ENCODE measurements at places on chromosomes 16 and 17.

DNA sequence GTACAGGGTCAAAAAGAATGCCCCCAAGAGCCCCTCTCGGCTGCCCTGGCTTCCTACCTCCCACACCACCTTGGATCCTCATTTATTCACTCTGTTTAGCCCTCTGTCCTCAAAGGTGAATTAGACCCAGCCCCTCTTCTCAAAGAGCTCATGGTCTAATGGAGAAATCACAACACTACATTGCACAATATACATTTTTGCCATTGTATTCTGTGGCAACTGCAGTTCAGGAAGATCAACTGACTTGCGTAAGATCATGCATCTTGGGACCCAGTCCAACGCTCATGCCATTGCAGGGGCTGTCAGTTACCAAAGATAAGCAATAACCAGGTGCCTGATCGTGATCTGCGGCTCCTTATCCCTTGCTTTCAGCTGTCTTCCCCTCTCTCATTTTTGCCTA lies 1.4 kb downstream of the KRT38 start:
- DNase-seq = peak; percentile 25

DNA sequence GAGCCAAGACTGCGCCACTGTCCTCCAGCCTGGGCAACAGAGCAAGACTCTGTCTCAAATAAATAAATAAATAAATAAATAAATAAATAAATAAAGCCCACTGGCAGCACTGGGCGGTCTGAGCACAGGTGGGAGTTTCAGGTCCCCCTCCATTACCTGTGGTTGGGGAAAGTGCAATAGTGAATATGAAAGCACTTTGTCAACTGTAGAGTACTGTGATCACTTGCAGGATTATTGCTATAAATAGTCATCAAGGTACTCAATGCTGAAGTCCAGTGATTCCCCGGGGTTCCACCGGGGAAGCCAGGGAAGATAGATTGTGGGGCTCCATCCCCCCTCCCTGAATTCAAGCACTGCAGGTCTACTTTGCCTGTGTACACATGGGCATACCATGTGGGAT lies 42.7 kb upstream of the CPNE2 start:
- DNase-seq = no peak

GRCh38 chr16:82955741-82956348 lies 329.1 kb downstream of the CDH13 start:
- DNase-seq = no peak

DNA sequence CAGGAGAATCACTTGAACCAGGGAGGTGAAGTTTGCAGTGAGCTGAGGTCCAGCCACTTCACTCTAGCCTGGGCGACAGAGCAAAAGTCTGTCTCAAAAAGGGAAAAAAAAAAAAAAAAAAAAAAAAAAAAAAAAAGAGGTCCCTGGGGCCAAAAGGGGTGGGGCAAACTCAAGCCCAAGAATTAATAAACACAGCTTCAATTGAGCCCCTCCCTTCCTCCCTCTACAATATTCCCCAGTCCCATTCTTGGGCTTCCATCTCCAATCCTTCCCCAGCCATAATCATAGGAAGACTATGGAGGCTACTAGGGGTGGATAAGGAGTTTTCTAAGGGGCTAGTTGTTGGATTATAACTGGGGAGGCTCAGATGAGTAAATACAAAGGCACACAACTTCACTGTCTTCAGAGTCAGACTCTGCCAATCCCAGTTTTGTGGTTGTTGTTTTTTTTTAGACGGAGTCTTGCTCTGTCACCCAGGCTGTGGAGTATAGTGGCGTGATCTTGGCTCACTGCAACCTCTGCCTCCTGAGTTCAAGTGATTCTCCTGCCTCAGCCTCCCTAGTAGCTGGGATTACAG lies 9.5 kb downstream of the CAVIN1 start:
- no peak for DNase-seq

- DNase-seq = no peak
Observed at GRCh38 chr17:72099919-72100318, 20.9 kb upstream of the SOX9 start.

DNA sequence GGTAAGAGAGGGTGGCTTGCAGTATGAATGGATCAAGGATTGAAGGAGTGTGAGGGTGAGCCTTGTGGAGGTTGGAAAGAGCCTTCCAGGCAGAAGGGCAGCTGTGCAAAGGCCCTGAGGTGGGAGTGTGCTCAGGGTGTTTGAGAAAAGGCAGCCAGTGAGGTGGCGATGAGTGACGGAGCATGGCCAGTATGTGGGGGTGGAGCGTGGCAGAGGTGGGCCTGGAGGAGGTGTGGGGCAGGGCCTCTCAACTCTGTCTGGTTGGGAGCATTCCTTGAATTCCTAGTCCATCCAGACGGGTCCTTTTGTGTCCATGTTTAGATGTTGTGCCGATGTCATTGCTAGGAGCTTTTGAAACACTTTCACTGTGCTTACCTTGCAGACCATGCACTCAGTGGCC lies 51.3 kb downstream of the EPN2 start:
- DNase-seq = no peak

DNA sequence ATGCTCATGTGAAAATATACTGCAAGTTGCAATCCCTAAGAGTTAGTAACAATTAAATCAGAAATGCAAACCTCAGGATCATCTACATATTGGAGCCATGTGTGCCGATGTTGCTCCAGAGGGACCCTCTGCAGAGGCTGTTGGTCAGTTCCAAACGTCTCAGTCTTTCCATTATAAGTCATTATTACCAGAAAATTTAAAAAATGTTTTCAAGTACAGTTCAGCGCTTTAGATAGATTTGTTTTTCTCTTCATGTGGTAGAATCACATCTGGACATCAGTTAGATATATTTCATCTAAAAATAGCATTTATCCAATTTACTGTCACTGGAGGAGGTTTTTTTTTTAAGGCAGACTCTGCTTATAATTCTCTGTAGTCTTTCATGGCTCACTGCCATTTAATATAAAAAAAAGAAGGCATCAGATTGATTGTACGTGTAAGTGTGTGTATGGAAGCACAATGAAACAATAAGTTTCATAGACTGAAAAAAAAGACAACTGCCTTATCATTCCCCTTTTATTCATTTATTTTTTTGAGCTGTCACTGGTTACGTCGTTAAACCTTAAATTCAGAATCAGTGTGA lies 46.1 kb upstream of the MARCHF10 start:
- DNase-seq = peak; percentile 52

- peak; percentile 73 for DNase-seq
Observed at GRCh38 chr17:75872434-75873351, 5.7 kb downstream of the TRIM47 start.

DNA sequence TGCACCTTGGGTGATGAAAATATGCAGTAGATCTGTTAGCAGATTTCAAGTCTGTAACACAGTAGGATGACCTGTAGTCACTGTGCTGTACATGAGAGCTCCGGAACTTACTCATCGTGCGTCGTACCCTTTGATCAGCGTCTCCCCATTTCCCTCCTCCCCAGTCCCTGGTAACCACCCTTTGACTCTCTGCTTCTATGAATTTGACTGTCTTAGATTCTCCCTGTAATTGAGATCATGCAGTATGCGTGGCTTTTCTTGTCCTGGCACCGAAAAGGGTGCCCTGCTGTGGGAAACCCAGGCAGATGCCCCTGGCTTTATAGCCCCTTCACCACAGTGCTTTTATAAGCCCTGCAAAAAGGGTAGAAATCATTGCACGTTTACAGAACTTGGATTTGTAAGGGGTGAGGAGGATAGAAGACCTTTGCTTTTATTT lies 20.5 kb downstream of the CLEC16A start:
- no peak for DNase-seq

DNA sequence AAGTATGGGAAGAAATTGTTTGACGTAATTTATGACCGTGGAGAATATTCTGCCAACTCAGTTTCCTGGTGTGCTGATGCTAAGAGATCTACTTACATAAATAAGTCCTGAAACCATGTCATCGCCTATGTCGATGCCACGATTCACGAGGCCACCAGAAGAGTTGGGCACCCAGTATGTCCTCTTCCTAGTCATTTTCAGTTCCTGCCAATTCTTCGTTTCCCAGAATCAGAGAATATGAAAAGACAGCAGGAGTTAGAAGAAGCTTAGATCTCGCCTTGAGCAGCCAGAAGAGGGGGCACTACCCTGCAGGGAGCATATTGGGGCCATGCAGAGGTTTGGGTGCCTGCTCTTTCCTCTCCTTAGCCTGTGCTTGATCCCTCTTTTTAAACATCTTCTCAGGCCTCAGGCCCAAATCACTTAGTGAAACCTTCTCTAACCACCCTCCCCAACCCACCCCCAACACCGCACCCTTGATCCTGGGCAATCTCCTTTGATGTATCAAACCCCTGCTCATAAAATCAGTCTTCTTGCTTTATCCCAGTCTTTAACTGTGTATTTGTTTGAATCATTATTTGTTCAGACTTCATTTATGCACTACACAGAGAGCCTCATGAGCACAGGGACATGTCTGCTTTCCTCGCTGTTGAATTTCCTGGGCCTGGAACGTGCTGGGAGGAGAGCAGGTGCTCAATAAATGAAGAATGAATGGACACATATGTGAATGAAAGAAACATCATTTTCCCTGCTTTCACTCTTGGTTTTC lies 12.2 kb upstream of the LONP2 start:
- DNase-seq = peak; percentile 47

DNA sequence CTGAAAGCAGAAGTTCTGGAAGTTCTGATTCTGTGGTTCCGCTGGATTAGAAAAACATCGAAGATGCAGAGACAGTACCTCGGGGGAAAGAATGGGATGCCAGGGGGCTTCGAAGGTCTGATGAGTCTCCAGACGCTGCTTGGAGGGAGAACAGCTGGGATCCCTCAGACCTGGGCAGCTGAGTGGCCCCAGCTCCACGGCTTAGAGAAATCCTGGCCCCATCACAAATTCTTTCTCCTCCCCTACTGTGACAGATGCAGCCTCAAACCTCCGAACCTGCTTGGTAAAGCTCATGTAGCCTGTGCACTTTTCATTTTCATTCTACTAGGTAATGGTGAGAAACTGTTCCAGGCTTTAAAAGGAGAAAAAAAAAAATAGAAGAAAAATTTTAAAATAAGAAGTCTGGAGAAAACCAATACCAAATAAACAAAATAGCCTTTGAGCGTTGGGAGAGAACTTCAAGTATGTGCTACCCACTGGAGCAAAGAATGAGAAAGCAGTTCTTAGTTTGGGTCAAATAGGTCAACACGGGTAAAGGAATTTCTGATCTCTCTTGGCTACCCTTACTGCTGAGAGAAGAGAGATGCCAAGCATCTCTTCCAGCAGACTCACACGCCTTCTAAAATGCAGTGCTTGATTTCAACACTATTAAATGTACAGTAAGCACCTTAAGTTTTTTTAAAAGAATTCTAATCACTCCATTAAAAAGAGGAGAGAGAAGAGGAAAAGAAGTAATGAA lies 19.9 kb downstream of the MAF start:
- DNase-seq = no peak

DNA sequence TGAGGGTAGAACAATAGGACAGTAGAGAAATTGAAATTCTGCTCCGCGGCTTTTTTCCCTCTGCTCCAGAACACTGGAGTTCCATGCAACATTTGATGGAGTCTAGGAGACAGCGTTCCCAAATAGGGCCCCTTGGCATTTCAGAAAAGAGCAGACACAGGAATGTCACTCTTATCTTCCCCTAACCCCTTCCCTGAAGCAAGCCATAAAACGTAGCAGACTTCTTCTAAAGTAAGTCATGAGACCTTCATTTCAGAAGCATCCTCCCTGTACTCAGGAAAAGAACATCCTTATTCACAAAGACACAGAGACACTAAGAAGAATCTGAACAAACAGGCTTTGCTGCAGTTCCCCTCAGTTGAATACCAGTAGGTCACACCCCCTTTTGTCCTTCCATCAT lies 296.1 kb upstream of the SOX9 start:
- DNase-seq = no peak

GRCh38 chr17:2034157-2034556 lies 4.2 kb downstream of the DPH1 start:
- peak; percentile 65 for DNase-seq

- DNase-seq = no peak
Observed at GRCh38 chr16:83925957-83926725, 26.9 kb upstream of the OSGIN1 start.

- peak; percentile 47 for DNase-seq
Observed at GRCh38 chr17:15213381-15214087, 51.6 kb downstream of the PMP22 start.

DNA sequence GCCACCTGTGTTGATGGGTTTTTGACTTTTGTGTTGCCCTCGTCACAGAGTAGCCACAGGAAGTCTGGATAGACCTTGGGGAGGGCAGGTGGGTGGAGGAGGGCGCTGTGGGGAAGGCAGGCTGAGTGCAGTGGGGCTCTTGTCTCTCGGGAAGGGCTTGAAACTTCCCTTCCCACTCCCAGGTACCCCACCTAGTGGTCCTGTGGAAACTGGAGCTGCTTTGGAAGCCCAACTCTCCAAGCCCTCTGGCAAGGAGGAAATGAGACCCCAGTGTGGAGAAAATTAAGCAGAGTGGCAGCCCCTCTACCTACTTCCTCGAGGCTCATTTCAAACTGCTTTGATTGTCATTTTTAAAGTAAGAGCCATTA lies 9.2 kb downstream of the CA5A start:
- no peak for DNase-seq

GRCh38 chr17:27293359-27293897 lies 486 bp upstream of the WSB1 start:
- no peak for DNase-seq

GRCh38 chr17:27511168-27511883 lies 55.1 kb downstream of the KSR1 start:
- no peak for DNase-seq

DNA sequence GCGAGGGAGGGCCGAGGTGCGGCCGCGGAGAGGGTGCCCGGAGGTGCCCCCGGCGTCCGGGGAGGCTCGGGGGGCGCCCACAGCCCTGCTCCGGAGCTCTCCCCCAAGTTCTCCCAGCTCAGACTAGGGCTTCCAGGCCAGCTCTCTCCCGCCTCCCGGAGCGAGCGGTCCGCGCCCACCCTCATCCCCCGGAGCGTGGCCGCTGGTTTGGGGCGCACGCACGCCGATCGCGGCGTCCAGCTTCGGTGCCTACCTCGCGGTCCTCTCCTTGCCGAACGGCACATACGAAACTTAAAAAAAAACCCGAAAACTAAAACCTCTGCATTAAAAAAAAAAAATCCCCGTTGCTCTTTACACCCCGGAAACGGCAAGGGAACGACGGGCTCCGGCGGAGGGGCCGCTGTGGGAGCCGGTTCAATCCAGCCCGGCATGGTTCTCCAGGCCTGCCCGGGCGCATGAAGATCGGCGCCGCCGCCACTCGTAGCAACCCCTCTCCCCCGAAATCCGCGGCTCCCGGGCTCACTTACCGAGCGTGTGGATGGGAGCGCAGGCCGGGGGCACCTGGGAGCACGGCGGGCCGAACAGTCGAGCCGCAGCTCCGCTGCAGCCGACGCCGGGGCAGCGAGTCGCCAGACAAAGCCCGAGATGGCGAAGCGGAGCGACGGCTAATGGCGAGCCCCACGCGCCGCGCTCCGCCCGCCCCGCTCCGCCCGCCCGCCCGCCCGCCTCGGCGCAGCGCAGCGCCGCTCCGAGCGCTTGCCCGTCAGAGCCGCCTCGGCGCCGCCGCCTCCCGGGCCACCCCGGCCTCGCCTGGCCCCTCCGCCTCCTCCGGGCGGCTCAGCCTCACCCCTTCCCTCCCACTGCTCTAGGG lies 973 bp upstream of the UBTF start:
- peak; percentile 41 for DNase-seq

All from fibroblast of mammary gland (primary cell).